ENCODE measurements at places on chromosomes 3 and 15. TPM values are rescaled to one million over a fixed set of nuclear protein-coding genes. Genes with fewer than 3 reads are reported as not detected.
A peak's percentile ranks its signal among the peaks of the same experiment; 100 is the strongest.

CHST14 gene
- polyA plus RNA-seq: 3.3 TPM

GPR15 gene
- polyA plus RNA-seq: 1.2 TPM

CPA3 gene
- not detected for polyA plus RNA-seq

NDUFAF3 gene
- 118 TPM for polyA plus RNA-seq

BUB1B gene
- polyA plus RNA-seq: not detected

DNA sequence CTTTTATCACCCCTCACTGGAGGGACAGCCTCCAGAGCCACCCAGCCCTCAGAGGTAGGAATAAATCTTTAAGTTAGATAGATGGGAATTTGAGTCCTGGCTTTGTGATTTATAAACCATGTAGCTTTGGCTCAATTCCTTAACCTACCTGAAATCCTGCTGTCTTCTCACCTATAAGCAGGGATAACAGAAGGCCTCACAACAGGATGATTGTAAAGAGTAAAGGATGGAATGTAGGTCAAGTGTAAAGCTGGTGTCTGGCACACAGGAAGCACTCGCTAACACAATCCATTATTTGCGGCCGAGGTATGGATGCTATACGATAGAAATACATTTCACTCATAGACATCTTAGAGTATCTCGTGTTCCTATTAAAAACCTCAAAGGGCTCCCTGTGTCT, 162.9 kb upstream of the LRTM1 start:
- DNase-seq: no peak
- no peaks in the 10 kb centered on the region for H3K36me3 ChIP-seq
- peaks cover 4% of the 10 kb centered on the region for H3K27me3 ChIP-seq
- no peak overlapping the region for H3K4me3 ChIP-seq
- no peak overlapping the region for H3K27ac ChIP-seq
- no peaks in the 10 kb centered on the region for H3K4me1 ChIP-seq

GRCh38 chr3:129820587-129820986, 72.9 kb downstream of the TMCC1 start:
- no peak for DNase-seq
- H3K27ac ChIP-seq: no peak overlapping the region
- H3K27me3 ChIP-seq: no peaks in the 10 kb centered on the region
- H3K36me3 ChIP-seq: peaks cover 7% of the 10 kb centered on the region

- no peaks in the 10 kb centered on the region for H3K27me3 ChIP-seq
- no peaks in the 10 kb centered on the region for H3K4me1 ChIP-seq
- no peak for DNase-seq
- H3K36me3 ChIP-seq: peaks cover 35% of the 10 kb centered on the region
- no peak overlapping the region for H3K27ac ChIP-seq
Measured at GRCh38 chr15:35394416-35394815, 151.5 kb downstream of the DPH6 start.

DNA sequence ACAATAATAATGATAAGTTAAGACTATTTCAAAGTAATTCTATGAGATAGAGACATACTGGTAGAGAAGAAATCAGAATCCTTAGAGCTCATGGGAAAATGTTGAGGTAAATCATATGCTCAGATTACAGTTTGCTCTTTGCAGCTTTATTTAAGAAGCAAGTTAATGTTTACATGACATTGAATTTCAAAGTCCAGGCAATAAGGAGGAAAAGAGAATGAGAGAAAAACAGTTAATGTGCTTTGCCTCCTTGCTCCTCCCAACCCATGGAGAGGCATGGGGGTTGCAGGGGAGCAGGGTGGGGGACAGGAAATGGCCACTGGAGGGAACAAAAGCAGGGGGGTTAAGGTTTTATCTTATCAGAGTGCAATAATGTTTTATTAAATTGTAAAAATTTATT, 42.2 kb upstream of the ZBTB38 start:
- DNase-seq: no peak
- H3K36me3 ChIP-seq: no peaks in the 10 kb centered on the region
- no peaks in the 10 kb centered on the region for H3K4me1 ChIP-seq
- no peak overlapping the region for H3K27ac ChIP-seq
- no peak overlapping the region for H3K4me3 ChIP-seq

- H3K27me3 ChIP-seq: peaks cover 14% of the 10 kb centered on the region
- no peak overlapping the region for H3K4me3 ChIP-seq
- H3K4me1 ChIP-seq: no peaks in the 10 kb centered on the region
Measured at GRCh38 chr3:115685097-115685496, 61.8 kb downstream of the GAP43 start.

DNA sequence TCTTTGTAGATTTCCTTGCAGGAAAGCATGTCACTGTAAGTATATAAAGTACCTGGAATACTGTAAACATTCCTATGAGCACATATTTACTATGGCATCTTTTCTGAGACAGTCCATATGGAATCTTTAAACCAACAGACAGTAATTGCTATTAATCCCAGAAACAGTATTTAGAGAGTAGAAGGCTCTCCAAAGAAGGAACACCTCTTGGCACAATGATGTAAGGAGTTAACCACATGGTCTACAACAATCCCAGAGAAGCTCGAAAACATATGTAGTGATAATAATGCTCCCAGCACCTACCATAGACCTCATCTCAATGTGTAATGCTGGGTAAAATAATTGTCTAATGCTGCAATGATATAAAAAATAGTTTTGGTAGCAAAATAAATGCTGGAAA, 95.8 kb upstream of the IL12A start:
- DNase-seq: no peak
- no peaks in the 10 kb centered on the region for H3K36me3 ChIP-seq
- peaks cover 2% of the 10 kb centered on the region for H3K27me3 ChIP-seq
- H3K27ac ChIP-seq: no peak overlapping the region
- H3K4me3 ChIP-seq: no peak overlapping the region

GRCh38 chr3:102181175-102181920, 253.5 kb upstream of the ZPLD1 start:
- no peak for DNase-seq
- H3K36me3 ChIP-seq: no peaks in the 10 kb centered on the region
- no peak overlapping the region for H3K27ac ChIP-seq
- H3K4me1 ChIP-seq: no peaks in the 10 kb centered on the region
- no peak overlapping the region for H3K4me3 ChIP-seq

GRCh38 chr3:184315543-184315867, 1.1 kb downstream of the EIF4G1 start:
- H3K36me3 ChIP-seq: peaks cover 7% of the 10 kb centered on the region
- peak overlapping the region; percentile 84 for H3K4me3 ChIP-seq
- peaks cover 4% of the 10 kb centered on the region for H3K27me3 ChIP-seq
- no peak for DNase-seq
- H3K27ac ChIP-seq: peak overlapping the region; percentile 95

DNA sequence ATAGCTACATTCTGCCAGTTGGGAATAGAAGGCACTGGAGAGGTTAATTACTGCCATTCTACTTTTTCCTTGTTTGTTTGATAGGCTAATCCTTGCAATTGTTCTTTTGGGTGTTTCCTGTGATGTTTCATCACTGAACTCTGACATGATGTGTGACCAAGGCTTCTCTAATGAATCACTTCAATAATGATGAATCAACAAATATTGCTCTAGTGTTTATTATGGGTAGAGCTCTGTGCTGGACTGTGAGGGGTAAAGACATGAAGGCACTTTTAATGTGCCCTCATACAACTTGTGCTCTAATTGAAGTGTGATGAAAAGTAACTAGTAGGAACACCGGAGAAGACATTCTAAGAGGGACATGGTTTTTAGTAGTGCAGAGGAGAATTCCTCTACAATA, 233.6 kb downstream of the WDR72 start:
- no peaks in the 10 kb centered on the region for H3K4me1 ChIP-seq
- no peaks in the 10 kb centered on the region for H3K27me3 ChIP-seq
- no peak overlapping the region for H3K27ac ChIP-seq
- no peaks in the 10 kb centered on the region for H3K36me3 ChIP-seq
- no peak overlapping the region for H3K4me3 ChIP-seq

DNA sequence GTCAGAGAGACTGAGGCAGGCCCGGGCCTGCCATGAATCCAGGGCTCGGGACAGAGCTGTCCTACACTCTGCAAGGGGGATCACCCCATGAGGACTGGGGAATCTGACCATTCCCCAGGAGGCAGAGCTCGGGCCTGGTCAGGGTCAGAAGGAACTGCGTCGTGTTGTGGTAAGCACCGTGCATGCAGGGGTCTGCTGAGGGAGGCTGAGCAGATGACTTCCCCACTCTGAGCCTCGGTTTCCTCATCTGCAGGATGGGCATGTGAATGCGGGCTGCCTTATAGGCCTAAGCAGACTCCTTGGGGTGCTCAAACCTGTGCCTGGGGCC, 61.6 kb upstream of the IQSEC1 start:
- no peaks in the 10 kb centered on the region for H3K36me3 ChIP-seq
- DNase-seq: no peak
- H3K4me3 ChIP-seq: no peak overlapping the region
- H3K27me3 ChIP-seq: peaks cover 8% of the 10 kb centered on the region

DNA sequence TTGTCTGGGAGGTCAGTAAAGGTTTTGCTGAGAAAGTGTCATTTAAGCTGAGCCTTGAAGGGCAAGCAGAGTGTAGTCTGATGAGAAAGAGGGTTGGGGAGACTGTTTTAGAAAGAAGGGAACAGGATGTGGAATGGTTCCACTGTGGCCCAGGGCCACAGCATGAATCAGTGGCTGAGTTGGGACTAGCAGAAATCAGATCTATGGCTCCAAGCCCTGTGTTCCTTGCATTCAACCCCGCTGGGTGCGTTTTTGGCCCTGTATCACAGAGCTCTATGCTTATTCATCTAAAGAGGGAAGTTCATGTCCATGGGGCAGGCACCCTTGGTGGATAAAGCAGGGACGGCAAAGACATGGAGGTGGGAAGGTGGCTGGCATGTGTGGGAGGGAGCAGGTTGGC, 151.3 kb downstream of the CACNA1D start:
- no peak for DNase-seq
- peaks cover 5% of the 10 kb centered on the region for H3K27me3 ChIP-seq
- H3K4me1 ChIP-seq: no peaks in the 10 kb centered on the region
- no peak overlapping the region for H3K4me3 ChIP-seq
- H3K27ac ChIP-seq: no peak overlapping the region

DNA sequence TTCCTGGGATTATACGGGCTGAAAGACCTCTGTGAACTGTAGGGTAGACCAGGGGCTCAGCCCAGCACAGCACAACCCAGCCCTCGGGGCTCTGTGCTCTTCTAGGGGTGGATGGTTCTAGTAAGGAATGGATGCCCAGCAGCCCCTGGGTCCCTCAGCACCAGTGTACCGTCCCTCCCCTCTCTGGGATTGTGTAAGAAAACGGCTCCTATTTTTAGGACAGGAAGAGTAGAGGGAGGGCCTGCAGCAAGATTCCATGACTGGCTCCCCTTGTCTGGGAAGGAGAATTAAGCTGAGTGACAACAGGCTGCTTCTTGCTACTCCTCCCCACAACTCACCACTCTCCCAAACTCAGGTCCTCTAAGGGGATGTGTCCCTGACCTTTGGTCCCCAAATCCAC, 270.8 kb upstream of the TOPAZ1 start:
- H3K36me3 ChIP-seq: no peaks in the 10 kb centered on the region
- no peak overlapping the region for H3K4me3 ChIP-seq
- no peak overlapping the region for H3K27ac ChIP-seq
- peaks cover 2% of the 10 kb centered on the region for H3K27me3 ChIP-seq
- no peaks in the 10 kb centered on the region for H3K4me1 ChIP-seq
- no peak for DNase-seq
